ENCODE measurements at places on chromosomes 2 and 18.

DNA sequence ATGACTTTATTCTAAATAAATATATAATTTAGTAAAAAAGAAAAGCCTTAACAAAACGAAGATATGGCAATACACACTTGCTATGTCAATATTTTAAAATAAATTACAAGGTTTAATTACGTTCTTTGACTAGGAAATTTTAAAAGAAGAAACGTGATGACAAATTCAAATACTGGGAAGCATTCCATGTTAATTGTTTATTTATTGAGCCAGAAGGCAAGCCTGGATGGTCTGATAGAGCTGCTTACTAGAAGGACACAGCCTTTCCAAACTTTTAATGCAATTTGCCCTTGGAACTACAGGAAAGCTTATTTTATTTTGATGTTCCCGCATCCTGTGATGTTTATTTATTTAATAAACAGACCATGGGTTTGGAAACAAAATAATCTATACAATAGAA, 33.4 kb upstream of the DSEL start:
- no peak for DNase-seq

DNA sequence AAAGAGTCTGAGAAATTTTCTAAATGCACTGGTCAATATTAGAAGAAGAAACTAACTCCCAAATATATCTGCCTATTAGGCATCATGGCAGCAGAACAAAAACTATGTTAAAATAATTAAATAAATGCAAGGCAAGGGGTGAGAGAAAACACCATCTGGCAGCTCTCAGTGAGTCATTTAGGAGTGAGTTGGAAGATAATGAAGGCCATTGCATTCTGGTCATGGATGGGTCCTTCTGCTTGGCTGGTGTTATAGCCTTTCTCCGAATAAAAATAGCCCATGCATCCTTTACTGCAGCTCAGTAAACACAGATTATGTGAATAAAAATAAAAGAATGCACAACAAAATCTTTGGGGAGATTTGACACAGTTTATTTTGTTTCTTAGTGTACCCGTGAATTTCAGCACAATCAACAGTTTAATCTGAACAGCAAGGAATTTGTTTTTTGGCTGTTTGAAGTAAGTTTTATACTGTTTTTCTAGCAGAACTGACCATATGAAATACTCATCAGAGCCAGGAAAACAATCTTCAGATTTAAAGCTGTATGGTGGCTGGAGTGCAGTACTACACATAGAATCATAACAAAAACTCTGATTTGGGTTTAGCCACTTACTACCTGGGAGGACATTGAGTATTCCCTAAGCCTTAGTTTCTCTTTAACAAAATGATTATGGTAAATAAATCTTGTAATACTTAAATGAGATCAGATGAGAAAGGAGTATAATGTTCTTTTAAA, 225.1 kb upstream of the ITGA4 start:
- DNase-seq = no peak

- DNase-seq = no peak
Observed at GRCh38 chr2:45892425-45892745, 240.9 kb downstream of the PRKCE start.

DNA sequence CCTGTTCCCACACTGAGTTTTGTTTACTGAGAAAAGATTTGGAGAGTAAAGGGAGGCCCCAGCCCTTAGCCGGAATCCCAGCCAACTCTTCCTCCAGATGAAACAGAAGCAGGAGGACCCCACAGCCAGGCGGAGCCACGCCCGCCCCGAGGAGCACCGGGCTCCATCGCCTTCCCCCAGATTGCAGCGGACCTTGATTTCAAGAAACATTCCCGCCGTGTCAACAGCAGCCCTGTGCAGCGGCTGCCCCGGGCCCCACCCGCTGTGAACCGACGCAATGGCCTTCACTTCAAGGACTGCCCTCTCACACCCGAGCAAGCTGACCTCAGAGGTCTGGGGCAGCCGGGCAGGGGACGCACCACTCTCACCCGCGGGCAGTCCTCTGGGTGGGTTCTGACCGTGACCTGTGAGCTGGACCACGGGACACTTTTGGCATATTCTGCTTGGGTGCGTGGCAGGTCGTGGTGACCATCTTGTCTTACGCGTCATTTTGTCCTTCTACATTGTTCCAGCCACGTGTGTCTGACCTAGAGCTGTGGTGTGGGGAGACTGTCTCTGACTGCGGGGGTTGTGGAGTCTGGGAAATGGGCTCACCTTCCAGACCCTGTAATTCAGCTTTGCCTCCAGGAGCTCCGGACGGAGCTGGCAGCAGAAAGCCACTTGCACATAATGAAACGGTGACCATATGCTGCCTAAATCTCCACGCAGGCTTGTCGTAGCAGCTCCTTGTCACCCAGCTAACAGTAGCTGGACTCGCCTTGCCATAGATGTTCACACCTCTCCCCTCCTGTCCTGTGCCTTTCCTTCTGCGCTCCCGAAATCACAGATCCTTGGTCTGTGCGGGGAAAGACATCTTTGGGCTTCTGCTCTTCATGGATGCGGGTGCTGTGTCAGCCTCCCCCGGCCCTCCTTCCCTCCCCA, 32.0 kb upstream of the INHBB start:
- no peak for DNase-seq

- no peak for DNase-seq
Observed at GRCh38 chr18:37539236-37539635, 26.4 kb downstream of the CELF4 start.

DNA sequence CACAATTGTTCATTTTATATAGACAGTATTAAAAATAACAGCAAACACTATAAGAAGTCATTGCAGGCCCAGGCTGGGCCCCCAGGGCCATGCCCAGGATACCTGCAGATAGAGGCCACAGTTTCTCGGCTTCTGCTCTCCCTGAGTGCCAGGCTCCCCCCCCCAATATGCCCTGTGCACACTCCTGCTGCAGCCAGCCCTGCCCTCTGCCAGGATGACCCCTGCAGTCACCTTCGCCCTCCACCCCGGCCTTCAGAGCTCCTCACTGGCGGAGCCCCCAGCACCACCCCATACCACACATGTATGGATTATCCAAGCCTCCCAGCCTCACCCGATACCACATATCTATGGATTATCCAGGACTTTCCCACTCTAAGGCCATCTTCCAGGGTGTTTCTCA, 104.5 kb downstream of the TPO start:
- DNase-seq = no peak

GRCh38 chr2:78734221-78734620, 291.3 kb upstream of the REG3G start:
- DNase-seq = no peak

DNA sequence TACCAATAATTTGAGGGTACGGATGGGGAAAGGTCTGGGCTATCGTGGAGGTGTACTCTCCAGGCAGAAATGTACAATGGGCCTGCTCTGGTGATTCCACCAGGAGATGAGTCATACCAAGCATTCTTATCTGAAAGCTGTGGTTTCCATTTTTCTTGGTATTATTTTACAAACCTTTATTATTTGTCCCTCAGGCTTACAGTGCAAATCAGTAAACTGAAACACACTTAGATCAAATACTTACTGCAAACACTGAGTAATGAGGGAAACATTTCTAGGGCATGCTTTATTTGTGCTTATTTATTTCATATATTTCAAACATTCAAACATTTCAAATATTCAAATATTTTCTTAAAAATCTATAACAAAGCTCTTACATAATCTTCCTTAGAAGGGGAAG, 319.8 kb downstream of the RND3 start:
- no peak for DNase-seq

GRCh38 chr2:200695601-200696000, 109.8 kb downstream of the AOX1 start:
- DNase-seq = no peak

GRCh38 chr18:67509741-67510391, 6.7 kb downstream of the DSEL start:
- no peak for DNase-seq

- no peak for DNase-seq
Observed at GRCh38 chr2:99659874-99660273, 170.1 kb upstream of the REV1 start.

DNA sequence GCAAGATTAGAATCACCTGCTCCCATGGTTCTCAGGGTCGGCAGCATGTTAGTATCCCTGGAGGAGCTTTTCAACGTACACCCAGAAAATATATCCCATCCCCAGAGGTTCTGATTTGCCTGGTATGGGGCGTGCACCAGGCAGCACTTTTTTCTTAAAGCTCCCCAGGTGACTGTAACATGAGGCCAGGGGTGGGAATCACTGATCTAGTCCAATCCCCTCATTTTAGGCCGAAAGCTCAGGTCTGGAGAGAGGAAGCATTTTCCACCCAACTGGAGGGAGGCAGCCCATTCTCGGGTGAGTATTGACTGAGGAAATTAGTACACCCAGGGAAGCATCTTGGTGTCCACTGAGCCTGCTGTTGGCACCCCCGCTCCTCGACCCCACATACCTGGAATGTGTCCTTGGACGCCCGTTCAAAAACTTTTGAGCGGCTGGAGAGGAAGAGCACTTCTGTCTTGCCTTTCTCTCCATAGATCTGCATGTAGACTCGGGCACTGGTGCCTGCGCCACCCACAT, 94.3 kb downstream of the LOXHD1 start:
- no peak for DNase-seq

DNA sequence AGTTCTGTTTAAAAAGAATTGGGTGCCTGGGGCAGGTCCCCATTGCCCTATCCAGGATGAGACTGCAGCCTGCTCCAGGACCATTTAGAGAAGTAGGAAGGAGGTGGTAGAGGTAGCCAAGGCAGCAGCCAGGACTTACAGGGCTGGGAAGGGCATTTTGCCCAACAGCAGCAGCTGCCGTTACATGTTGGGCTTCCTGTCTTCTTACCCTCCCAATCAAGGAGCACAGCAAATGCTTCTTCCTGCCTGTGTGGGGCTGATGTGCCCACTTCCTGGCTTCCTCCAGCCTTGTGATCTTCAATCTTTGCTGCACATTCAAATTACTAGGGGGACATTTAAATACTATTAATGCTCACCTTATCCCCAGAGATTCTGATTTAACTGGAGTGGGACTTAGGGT, 112.0 kb downstream of the QPCT start:
- DNase-seq = no peak

- DNase-seq = no peak
Observed at GRCh38 chr2:85215448-85216401, 82.5 kb downstream of the TCF7L1 start.

GRCh38 chr2:120238728-120239487, 13.7 kb upstream of the RALB start:
- no peak for DNase-seq

GRCh38 chr2:97703741-97704140, 9.6 kb upstream of the ZAP70 start:
- DNase-seq = no peak

- DNase-seq = no peak
Observed at GRCh38 chr2:9140645-9141044, 66.0 kb upstream of the ASAP2 start.

- no peak for DNase-seq
Observed at GRCh38 chr18:39359636-39360035, 1794.0 kb upstream of the CELF4 start.

GRCh38 chr2:217114117-217114516, 254.3 kb upstream of the TNP1 start:
- DNase-seq = no peak

DNA sequence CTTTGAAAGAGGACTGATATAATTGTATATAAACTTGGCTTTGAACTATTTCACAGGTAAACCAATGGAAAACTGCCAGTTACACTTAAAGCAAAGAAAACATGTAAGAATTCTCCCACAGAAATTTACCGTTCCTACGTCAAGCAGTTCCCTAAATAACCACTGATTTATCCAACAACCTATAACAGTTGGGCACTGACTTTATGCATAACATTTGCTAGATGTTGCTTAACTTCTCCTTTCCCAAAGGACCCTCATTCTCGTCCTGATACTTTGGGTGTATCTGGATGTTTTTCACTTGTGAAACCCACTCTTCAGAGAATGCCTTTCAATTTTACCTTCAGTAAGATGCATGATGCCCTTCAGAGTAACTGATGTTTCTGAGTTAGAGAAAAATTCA, 43.8 kb downstream of the STAT1 start:
- DNase-seq = no peak

DNA sequence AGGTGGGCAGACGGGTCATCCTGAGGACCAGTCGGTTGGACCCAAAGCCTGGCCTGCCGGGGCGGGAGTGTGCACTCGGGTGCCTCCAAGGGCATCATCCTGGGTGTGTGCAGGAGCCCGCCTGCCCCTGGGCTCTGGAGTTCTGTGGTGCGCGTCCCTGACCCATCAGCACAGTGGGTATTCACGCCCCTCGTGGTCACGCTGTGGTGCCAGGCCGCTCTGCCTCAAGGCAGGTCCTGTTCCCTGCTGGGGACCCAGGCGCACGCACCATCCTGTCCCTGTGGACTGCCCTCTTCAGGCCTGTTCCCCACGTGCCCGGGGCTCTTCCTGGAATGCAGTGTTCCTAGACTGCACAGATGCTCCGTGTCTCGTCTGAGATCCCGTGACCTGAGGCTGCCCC, 14.3 kb upstream of the D2HGDH start:
- no peak for DNase-seq

- no peak for DNase-seq
Observed at GRCh38 chr2:185255566-185255965, 483.0 kb upstream of the FSIP2 start.

- DNase-seq = no peak
Observed at GRCh38 chr2:42086500-42086953, 38.7 kb downstream of the PKDCC start.

- DNase-seq = no peak
Observed at GRCh38 chr2:68039317-68039716, 23.5 kb downstream of the C1D start.

GRCh38 chr2:44244135-44244871, 31.0 kb upstream of the SLC3A1 start:
- DNase-seq = no peak

- no peak for DNase-seq
Observed at GRCh38 chr18:42113529-42114191, 158.6 kb downstream of the PIK3C3 start.

Data from stimulated activated CD8-positive, alpha-beta memory T cell treated with anti-CD3 and anti-CD28 coated beads, Interleukin-7, amount 100 ng/mL, for 1 hour (primary cell).